ENCODE measurements at places on chromosomes 11 and 22.
A peak's percentile ranks its signal among the peaks of the same experiment; 100 is the strongest.

GRCh38 chr11:23554002-23554401 is 693.7 kb upstream of the CCDC179 start:
- no peak for DNase-seq

DNA sequence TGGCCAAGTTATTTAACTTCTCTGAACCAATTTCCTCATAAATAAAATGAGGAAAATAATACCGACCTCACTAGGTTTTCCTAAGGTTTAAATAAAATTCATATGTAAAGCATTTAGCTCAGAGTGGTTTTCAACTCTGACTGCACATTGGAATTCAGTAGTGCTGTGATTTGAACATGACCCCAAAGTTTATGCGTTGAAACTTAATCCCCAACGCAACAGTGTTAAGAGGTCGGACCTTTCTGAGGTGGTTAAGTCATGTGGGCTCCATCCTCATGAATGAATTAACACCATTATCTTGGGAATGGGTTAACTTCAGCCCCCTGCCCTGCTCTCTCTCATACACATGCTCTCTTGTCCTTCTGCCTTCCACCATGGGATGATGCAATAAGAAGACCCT is 322.2 kb downstream of the AASDHPPT start:
- DNase-seq, result no peak

GRCh38 chr11:80432057-80432456 is 991.2 kb upstream of the TENM4 start:
- DNase-seq, result no peak

- DNase-seq, result peak; percentile 17
Measured at GRCh38 chr11:130979386-130979972, 63.2 kb upstream of the SNX19 start.

DNA sequence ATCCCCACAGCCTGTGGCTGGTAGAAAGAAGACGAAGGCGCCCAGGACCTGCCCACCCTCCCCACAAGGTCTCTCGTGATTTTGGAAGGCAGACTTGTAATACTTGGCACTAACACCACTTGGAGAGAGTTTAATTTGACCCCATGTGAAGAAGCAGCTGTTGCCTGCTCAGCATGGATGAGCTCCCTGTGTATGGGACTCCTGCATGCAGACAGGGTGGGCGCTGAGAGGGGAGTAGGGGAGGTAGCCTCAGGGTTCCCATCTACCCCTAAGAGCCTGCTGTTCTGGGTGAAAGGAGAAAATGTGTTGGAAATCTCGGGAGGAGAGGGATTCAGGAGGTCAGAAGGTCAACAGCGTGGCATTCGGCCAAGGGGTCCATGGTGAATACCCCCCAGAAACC is 625.9 kb downstream of the TBC1D22A start:
- no peak for DNase-seq

DNA sequence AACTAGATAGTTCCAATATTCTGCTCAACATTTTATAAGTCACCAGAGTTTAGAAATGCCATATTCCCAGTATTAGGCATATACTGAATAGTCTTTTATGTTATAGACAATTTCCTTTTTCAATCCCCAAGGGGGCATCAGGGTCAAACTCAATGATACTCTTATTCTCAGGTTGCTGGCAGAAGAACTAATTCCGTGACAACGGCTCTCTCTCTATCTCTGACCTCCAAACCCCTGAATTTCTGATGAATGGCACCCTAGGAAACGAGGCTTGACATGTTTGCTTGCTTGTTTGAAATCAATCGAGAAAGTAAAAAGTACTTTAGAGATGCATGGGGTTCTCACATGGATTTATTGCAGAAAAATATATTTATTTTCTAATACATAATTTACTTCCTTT is 160.1 kb downstream of the CASP12 start:
- no peak for DNase-seq

DNA sequence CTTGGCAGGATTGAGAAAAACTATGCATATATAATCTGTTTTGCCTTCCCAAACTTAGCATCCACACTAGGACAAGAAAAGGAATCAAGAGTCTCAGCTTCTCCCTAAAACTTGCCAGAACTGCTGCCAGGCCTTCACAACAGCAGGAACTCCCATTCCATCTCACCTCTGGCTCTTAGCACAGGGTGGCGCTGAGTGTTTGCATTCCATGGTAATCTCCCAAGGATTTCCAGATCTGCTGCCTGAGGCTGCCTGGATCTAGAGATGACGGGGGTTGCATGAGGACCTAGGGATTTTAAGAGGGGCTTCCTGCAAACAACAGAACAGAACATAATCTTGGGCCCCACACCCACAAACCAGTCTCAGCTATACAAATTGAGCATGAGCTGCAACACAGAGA is 87.1 kb upstream of the OPCML start:
- no peak for DNase-seq

DNA sequence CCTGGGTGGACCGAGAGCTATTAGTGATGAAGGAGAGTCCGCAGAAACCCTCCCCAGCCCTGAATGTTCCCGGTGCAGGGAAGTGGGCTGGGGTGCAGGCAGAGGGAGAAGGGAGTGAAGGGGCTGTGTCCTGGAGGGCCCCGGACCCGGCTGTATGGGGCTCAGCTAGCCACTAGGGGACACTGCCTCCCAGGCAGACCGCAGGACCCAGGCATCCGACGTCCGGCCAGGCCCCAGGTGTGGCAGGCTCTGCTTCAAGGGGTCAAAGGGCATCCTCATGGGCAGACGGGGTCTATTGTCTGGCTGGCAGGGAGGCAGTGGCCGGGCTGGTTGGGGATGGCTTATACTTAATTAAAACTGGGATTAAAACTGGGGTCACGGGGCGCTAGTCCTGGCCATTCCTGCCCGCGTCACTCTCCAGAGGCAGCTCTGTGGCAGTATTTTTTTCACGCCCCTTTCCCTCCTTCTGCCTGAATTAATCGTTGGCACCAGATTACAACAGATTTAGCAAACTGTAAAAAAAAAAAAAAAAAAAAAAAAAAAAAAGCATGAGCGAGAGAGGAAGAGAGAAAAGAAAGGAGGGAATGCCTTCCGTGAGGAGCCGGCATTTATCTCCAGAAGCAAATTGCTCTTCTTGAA is 5.1 kb downstream of the FLRT1 start:
- DNase-seq, result no peak

DNA sequence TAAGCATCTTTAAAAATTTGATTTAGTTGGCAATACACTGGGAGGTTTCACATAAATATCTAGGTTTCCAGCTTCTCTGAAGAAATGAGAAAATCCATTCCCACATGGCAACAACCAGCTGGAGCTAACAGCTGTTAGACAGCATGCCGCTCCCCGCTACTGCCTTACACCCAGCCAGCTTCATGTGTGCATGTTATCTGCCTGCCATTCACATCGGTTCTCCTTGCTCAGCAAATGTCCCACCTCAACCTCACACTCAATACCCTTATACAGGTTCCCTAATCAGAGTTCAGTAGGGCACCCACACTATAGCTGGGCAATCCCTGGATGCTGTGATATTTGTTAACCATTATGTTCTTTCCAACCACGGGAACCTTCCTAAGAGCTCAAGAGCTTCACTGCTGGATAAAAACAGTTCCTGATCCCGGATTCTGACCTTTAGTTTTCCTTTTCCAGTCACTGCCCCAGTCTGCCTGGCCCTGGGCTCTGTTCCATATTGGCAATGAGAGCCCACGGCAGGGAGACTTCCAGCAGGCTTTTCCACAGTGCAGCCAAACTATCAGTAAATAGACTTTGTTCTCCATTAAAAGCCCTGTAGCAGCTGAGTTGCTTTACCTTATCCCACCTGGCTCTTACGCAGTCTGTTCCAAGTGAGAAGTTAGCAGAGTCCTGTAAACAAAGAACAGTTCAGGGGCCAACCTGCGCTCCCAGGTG is 8.6 kb downstream of the RPUSD4 start:
- DNase-seq, result no peak

DNA sequence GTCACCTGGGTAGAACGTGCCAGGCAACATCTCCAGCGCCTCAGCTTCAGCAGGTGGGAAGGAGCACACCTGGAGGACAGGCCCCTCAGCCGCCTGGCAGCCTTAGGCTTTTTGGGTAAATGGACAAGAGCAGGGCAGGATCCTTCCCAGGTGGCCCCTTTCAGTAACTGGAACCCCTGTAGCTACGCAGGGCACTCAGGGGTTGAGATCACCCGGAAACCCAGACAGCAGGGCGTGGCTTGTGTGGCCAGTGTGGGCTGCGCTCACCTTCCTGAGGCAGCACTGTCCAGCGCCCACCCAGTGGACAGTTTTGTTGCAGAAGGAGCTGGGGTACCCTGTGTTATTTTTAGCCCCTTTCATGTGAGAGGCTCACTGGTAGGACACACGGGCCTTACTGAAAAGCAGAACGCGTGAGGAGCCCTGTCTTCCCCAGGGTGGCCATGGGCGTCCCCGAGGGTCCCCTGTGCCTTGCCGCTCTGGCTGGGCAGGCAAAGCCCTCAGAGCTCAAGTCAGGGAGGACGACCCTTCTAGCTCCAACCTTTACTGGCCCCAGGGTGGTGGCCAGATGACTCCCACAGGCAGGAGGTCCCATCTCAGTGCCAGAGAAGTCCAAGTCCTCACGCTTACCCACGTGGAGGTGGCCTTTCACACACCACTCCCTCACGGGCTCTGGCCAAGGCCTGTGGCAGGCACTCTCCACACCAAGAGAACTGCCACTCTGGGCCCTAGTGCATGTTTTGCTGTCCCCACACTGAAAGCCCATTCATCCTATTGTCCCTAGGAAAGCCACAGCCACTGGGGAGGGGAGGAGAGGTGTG is 75.8 kb downstream of the CTTN start:
- no peak for DNase-seq

DNA sequence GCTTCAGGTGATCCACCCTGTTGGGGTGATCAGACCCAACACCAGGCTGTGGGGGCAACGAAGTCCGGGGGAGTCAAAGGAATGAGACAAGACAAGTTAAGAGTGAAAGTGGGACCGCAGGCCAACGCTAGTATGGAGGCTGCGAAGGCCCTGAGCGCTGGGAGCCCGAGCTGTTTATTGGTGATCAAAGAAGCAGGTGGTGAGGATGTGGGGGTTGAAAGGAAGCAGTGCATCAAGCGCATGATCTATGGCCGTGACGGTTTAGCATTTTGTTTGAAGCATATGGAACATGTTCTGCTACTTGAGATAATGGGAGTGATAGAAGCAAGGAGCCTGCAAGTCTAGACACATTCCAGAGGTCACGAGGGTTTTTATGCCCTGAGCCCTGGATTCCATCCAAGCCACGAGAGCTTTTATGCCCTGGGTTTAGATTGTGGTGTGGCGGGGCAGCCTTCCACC is 49.5 kb downstream of the MCHR1 start:
- DNase-seq, result no peak

DNA sequence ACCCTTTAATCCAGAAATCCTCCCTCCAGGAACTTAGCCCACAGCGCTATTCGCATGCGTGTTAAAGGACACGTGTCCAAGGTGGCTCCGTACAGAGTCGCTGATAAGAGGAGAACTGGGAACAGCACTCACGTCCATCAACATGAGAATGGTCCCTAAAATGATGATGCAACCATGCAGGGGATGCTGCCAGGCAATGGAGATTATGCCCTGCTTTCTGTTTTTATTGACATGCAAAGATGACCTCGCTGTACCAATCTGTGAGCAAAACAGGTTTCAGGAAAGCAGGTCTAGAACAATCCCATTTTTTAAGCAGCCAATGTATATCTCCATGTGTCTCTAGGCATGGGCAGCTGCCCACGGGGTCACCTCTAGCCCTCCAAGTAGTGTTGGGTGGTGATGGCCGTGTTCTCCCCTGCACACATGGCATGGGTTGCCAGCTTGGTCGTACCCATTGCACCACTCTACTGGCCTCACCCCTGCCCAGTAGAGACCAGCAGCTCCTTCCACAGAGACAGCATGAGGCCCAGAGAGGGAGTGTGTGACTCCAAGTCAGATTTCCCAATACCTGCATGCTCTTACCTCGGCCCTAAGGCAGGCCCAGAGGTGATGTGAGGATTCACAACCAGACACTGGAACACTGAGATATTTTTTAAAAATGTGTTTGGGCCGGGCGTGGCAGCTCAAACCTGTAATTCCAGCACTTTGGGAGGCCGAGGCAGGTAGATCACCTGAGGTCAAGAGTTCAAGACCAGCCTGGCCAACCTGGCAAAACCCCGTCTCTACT is 68.3 kb upstream of the LINC01488 start:
- no peak for DNase-seq

- DNase-seq, result no peak
Measured at GRCh38 chr11:32023370-32024305, 67.2 kb upstream of the RCN1 start.

GRCh38 chr11:128039140-128040021 is 548.0 kb downstream of the ETS1 start:
- DNase-seq, result no peak

GRCh38 chr22:43587574-43587973 is 175.8 kb downstream of the MPPED1 start:
- no peak for DNase-seq

DNA sequence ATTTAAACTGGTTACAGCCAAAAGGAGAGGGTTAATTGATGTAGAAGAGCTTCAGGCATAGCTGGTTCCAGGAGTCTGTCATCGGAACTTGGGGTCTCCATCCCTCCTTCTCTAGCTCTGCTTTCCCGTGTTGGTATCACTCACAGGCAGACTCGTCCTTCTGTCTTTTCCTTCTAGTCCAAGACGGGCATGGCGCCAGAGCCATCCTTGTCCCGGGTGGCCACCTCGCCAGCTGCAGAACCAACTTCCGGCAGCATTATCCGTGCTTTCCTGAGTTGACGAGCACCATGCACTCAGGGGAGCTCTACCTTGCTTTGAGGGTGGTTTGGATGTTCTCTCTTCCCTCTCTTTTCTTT is 14.7 kb downstream of the LINC01488 start:
- DNase-seq, result no peak

DNA sequence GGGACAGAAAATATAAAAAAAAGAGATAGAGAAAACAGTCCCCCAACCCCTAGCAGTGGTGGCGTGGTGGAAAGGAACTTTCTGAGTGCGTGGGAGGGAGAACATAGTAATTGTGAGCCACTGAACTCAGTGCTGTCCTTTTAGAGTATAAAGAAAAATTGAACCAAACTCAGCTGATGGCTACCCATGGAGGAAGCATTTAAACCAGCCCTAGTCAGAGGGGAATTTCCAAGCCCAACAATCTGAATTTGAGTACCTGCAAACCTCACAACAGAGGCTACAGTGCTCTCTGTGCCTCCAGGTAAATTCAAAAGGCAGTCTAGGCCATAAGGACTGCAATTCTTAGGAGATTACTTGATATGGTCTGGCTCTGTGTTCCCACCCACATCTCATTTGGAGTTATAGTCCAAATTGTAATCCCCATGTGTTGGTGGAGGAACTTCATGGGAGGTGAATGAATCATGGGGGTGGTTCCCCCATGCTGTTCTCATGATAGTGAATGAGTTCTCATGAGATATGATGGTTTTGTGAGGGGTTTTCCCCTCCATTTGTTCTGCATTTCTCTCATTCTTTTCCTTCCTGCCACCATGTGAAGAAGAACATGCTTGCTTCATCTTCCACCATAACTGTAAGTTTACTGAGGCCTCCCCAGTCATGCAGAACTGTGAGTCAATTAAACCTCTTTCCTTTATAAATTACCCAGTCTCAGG is 687.8 kb downstream of the FAM181B start:
- no peak for DNase-seq

- no peak for DNase-seq
Measured at GRCh38 chr11:39425226-39425625, 2034.2 kb downstream of the LRRC4C start.

GRCh38 chr11:94546886-94547285 is 3.2 kb downstream of the FUT4 start:
- DNase-seq, result no peak

Measured in dermis microvascular lymphatic vessel endothelial cell (primary cell).